Parietal lobe (tissue), 2 donors: ENCODE measurements at places on chromosomes 2 and 18. TPM values are rescaled to one million over a fixed set of nuclear protein-coding genes. Genes with fewer than 3 reads are reported as not detected.

Gene CDH2
- total RNA-seq = 208 TPM

Gene SCN3A
- 313 TPM for total RNA-seq

Gene MALT1
- total RNA-seq = 50.1 TPM

Gene PFN4
- 1.6 TPM for total RNA-seq

Gene RBM43
- total RNA-seq = 1.6 TPM

Gene HJURP
- total RNA-seq = 3.8 TPM

Gene SP140
- 1.9 TPM for total RNA-seq

Gene TDRD15
- total RNA-seq = not detected

Gene CHRNA1
- total RNA-seq = not detected

Gene CRYBA2
- total RNA-seq = not detected

Gene CCDC148
- 15.7 TPM for total RNA-seq
